ENCODE measurements at places on chromosomes 12 and 14. TPM values are rescaled to one million over a fixed set of nuclear protein-coding genes. Genes with fewer than 3 reads are reported as not detected.

GRCh38 chr12:3881281-3881950, 8.2 kb upstream of the PARP11 start:
- DNase-seq: no peak

GRCh38 chr14:104437703-104438102, 141.9 kb upstream of the C14orf180 start:
- DNase-seq: no peak

GRCh38 chr12:80195074-80195726, 95.9 kb downstream of the OTOGL start:
- DNase-seq: no peak

DNA sequence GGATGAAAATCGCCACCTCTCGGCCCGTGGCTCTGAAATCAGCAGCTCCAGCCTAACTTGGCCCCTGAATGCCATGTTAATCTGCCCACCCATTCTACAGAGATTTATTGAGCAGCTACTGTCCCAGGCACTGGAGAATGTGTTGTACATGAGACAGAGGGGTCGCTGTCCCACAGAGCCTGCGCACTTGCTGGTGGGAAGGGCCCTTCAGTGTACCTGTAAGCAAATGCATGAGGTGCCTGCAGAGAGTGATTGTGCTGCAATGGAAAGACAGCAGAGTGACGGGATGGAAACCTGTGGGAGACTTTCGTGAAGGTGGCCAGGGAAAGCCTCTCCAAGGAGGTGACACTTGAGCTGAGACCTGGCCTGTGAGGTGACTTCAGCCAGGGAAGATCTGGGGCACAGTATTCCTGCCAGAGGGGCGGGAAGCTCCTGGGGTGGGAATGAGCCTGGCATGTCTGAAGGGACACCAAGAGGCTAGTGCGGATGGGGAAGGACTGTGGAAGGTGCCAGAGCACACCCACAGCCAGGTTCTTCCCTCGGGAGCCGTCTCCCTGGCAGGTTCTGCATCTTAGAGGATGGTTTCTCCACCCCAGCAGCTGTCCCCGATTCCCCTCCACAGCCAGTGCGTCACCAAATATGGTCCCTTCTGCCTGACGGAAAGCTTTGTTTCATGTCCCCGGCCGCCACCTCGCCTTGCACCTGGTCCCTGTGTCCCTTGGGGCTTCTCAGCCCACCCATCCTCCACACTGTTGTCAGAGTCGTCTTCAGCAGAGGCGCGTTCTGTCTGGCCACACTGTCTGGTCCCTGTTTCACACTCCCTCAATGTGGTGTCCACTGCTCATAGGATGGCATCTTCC, 8.7 kb downstream of the SMIM41 start:
- DNase-seq: no peak

DNA sequence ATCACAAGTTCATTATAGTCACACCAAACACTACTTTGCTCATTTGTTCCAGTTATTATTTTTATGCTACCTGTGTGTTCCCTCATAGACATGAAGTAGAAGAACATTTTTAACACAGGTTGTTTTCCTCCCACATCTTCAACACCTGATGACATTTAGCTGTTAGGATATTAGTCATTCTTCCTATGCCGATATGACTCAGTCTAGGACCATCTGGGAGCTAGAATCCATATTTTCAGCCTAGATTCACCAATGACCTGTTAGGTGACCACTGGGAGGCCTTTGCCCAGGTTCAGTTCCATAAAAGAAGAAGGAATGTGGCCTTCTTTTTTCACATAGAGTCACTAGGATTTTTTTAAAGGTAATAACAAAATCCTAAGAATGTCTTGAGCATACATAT, 222.8 kb downstream of the C12orf42 start:
- DNase-seq: no peak

Gene MYF5
- polyA plus RNA-seq: 0.09 TPM

Gene C12orf42
- 0.05 TPM for polyA plus RNA-seq

DNA sequence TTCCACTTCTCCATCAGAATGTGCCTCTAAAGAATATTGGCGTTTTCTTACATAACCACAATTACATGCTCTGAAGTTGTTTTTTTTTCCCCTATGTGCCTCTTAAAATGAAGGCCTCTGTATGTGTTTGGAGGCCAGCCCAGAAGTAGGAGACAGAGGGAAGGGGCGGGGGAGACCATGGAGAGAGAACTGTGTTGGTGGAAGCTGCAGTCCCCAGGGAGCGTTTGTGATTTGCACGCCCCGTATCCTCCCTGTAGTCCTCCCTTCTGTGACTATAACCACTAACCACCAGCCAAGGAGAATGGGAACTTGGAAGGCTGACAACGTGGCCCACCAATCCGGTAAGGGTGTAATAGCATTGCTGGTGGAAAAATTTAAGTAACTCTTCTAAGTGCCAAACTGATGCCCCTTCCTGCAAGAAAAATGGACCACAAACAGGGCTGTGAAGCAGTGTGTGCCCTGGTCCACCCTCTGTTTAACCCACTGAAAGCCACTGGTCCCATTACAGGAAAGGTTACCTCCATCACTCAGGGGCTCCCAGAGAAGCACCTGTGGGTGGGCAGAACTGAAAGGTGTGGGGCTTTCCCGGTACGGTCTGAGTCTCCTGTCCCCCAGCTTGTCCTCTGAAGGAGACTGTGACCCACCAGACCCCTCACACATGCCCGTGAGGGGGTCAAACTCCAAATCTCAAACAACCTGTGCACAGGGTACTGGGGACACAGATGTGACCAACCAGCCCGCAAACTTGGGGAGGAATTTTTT, 36.8 kb downstream of the CCDC88C start:
- DNase-seq: no peak

Gene UNC79
- polyA plus RNA-seq: 1.8 TPM

Gene CD69
- not detected for polyA plus RNA-seq

DNA sequence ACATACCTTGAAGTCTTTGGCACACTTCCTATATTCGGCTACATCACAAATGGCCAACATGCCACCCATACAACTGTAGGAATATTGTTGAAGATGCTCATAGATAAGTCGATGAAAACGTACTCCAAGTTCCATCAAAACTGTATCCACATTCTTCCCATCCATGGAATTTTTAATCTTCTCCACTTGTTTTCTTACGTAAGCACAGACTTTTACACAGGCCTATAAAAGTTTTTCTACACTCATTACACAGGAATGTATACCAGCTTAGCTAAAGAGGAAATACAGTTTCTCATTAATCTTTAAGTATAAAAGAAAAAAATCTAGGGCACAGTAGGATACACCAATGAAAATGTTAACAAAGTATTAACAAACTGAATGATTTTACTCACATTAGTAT, 59.1 kb downstream of the EXOC5 start:
- DNase-seq: no peak

DNA sequence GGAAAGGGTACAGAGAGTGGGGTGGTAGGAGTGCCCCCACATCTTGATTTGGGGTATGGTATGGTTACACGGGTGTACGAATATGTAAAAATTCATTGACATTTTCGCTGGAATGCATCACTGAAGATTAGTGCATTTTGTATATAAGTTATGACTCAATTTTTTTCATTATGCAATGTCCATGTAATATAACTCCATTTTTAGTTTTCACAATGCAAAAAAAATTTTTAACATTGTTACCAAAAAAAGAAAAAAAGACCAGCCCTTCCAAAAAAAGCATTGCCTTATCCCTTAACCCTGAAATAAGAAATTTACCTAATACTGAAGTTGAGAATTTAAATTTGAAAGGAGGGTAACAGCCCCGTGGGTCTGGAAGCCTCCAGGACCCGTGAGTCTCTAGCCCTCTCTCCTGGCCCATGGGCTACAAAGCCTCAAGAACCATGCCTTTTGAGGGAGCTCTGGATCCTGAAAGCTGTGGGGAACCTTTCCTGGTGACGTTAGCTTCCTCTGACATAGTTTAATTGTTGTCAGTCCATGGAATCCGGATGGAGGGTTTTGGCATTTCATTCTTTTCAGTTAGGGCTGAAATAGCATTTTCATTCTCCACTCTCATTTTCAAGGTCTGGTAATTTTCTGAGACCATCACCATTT, 55.6 kb upstream of the ACTN1 start:
- no peak for DNase-seq

GRCh38 chr12:3565985-3566384, 75.0 kb downstream of the PRMT8 start:
- no peak for DNase-seq

GRCh38 chr14:105426416-105427130, 6.9 kb downstream of the MTA1 start:
- DNase-seq: no peak

DNA sequence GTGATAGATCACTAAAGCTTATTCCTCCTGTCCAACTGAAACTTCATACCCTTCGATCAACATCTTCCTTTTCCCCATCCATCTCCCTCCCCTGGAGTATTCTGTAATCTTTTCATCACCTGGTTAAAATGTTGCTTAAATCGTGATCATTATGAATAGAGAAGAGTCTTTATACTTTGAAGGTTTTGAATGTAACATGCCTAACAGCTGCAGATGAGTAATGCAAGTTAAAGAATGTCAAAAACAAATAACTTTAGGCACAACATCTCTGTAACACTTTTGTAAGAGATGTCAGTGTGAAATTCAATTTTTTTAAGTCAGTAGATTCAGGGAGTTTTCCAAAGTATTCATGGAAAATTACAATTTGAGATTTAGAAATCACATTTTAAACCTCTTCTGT, 25.0 kb downstream of the RXYLT1 start:
- no peak for DNase-seq

- DNase-seq: no peak
Observed at GRCh38 chr14:52923902-52924575, 26.8 kb downstream of the FERMT2 start.

DNA sequence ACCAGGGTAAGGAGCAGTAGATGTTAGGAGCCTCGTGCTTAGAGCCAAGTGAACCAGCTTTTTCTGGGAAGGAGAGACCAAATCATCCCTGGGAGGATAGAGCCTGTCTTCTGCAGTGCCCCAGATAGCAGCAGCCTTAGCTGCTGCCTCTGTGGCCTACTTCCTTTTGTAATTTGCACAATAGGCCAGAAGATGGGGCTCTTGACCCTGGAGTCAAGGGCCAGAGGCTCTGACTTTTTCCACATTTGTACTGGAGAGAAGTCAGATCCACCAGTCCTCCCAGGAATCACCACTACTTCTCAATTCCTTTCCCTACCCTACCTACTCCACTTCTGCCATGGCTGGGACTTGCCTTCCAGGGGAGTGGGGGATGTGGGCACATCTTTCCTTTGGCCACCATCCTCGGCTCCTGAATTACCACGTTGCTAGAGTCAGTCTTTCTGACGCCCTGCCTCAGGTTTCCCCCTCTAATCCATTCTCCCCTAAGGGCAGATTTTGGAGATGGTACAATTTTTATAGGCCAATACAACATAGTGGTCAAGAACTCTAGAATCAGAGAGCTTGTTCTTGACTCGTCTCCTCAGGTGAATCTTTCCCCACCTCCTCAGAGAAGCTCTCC, 3.3 kb upstream of the SLC4A8 start:
- peak; percentile 68 for DNase-seq

DNA sequence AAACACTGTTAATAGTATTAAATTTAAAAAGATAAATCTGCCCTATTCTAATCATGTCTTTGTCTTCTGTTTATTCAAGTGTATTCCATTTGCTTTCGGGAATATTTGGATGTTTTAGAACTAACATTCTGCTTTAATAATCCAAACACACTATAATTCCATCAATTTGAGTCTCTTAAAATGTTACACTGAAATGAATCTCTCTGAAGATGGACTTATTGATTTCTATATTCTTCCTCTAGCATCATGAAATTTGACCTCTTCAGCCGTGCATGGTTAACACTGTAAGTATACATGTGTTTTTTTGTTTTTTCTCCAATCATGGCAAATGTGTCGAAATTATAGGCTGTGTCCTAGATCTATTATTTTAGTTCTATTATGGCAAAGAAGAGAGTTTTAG, 339.2 kb downstream of the ACSS3 start:
- no peak for DNase-seq

- DNase-seq: no peak
Observed at GRCh38 chr14:73777420-73777819, 63.2 kb upstream of the PNMA1 start.

DNA sequence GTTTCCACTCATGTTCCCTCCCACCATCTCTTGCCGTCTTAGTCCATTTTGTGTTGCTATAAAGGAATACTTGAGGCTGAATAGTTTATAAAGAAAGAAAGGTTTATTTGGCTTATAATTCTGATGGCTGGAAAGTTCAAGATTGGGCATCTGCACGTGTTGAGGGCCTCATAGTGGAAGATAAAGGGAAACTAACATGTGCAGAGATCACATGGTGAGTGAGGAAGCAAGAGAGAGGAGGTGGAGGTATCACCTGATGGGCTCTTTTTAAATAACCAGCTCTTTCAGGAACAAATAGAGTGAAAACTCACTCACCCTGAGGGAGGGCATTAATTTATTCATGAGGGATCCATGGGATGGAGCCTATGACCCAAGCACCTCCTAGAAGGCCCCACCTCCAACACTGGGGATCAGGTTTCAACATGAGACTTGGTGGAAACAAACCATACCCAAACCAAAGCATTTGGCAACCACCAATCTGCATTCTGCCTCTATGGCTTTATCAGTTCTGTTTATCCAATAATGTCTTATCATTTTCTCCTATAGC, 29.5 kb downstream of the MYO1H start:
- DNase-seq: no peak

- no peak for DNase-seq
Observed at GRCh38 chr12:89162589-89163261, 189.6 kb downstream of the DUSP6 start.

Gene TEX22
- 0.67 TPM for polyA plus RNA-seq

- no peak for DNase-seq
Observed at GRCh38 chr12:12548713-12549112, 13.9 kb downstream of the DUSP16 start.

GRCh38 chr14:59679872-59680271, 103.3 kb upstream of the CCDC175 start:
- DNase-seq: no peak

- DNase-seq: no peak
Observed at GRCh38 chr12:109877504-109878246, 2.7 kb downstream of the GLTP start.

Gene SERPINA10
- polyA plus RNA-seq: not detected

DNA sequence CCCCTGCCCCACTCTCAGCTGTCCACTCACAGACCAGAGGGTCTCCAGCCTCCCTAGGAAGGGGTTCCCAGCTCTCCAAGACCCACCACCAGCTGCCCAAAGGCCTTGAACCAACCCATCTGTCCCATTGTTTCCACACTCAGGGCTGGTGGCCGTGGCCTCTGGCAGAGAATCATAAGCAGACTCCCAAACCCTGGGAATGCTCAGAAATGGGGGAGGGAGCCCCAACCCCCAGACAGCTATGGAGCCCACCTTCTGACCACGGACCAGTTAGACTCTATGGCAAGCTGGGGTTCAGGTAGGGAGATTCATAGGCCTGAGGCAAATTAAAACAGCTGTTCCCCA, 280.0 kb downstream of the DPF3 start:
- DNase-seq: no peak

GRCh38 chr14:67537736-67538135, 4.6 kb downstream of the PLEKHH1 start:
- no peak for DNase-seq

- DNase-seq: no peak
Observed at GRCh38 chr12:7075518-7075917, 15.0 kb downstream of the C1S start.

- no peak for DNase-seq
Observed at GRCh38 chr14:90400904-90401561, 4.2 kb downstream of the CALM1 start.
